ENCODE measurements at places on chromosomes 7 and 10. TPM values are rescaled to one million over a fixed set of nuclear protein-coding genes. Genes with fewer than 3 reads are reported as not detected.

GRCh38 chr10:80770239-80770638, 232.5 kb downstream of the SH2D4B start:
- no peaks in the 10 kb centered on the region for H3K4me1 ChIP-seq
- H3K27ac ChIP-seq = no peak overlapping the region
- H3K36me3 ChIP-seq = no peaks in the 10 kb centered on the region
- H3K4me3 ChIP-seq = no peak overlapping the region
- no peaks in the 10 kb centered on the region for H3K27me3 ChIP-seq
- no peak for DNase-seq

DNA sequence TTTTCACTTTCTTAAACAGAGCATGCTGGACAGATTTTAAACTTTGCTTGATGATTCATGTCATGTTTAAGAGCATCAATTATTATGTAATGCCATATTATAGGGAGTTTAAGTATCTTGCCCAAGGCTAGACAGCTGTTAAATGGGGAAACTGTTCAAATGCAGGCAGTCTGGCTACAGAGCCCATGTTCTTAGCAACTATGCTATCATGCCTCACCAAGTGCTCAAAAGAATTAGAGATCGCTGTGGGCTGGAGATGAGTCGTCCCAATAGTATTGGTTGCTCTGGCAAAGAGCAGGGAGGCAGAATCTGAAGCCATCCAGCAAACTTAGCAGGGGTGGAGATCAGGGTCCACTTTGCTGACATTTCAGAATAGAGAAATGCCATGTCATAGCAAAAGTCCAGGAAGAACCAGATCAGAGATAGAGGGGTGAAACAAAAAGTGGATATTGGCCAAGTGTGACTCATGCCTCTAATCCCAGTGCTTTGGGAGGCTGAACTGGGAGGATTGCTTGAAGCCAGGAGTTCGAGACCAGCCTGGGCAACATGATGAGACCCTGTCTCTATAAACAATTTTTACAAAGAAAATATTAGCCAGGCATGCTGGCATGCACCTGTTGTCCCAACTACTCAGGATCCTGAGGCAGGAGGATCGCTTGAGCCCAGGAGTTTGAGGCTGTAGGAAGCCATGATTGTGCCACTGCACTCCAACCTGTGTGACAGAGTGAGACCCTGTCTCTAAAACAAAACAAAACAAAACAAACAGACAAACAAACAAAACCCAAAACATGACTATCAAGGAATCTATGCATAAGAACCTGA, 57.8 kb downstream of the BAMBI start:
- no peaks in the 10 kb centered on the region for H3K36me3 ChIP-seq
- H3K4me1 ChIP-seq = no peaks in the 10 kb centered on the region
- H3K27ac ChIP-seq = no peak overlapping the region
- no peak for DNase-seq

- no peaks in the 10 kb centered on the region for H3K27me3 ChIP-seq
- H3K4me3 ChIP-seq = no peak overlapping the region
- H3K27ac ChIP-seq = no peak overlapping the region
- H3K36me3 ChIP-seq = no peaks in the 10 kb centered on the region
- no peaks in the 10 kb centered on the region for H3K4me1 ChIP-seq
- no peak for DNase-seq
Observed at GRCh38 chr7:44720301-44720700, 28.3 kb upstream of the ZMIZ2 start.

DNA sequence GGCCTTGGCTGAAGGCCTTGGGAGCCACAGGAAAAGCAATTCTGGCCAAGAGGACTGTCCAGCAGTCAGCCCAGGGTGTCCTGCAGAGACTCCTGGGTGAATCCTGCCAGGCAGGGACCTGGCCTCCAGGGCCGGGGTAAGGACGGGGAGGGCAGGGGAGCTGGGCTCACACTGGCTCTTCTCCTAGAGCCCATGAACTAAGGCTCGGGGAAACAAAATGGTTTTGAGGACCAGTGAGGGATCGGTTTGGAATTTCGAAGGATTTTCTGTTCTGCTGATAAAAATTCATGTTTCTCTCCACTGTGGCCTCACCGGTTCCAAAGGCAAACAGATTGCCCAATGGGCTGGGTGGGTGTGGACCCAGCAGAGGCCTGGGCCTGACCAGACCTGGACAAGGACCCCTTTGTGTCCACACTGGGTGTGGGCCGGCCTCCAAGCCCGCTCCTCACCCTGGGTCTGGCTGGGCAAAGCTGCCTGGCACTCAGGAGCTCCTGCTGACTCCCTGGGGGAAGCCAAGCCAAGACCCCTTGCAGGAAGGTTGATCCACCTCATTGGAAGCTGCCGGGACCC, 27.3 kb downstream of the FAM20C start:
- no peak overlapping the region for H3K4me3 ChIP-seq
- no peak for DNase-seq
- H3K4me1 ChIP-seq = peaks cover 3% of the 10 kb centered on the region
- H3K27ac ChIP-seq = no peak overlapping the region
- H3K27me3 ChIP-seq = no peaks in the 10 kb centered on the region

DNA sequence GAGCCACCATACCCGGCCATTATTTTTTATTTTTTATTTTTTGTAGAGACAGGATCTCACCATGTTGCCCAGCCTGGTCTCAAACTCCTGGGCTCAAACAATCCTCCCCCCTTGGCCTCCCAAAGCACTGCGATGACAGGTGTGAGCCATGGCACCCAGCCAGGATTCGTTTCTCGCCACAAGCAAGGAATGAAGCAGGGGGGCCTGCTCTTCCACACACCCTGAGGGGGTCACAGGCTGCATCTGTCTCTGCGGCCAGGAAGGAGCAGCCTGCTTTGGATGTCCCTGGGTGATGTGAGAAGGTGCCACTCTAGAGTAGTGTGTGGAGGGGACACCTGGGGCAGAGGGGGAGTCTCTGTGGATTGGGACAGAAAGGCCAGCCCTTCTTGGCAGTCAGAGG, 61.3 kb upstream of the TNRC18 start:
- peaks cover 11% of the 10 kb centered on the region for H3K4me1 ChIP-seq
- no peak for DNase-seq
- H3K27me3 ChIP-seq = no peaks in the 10 kb centered on the region
- H3K27ac ChIP-seq = no peak overlapping the region

GRCh38 chr7:158286210-158286609, 301.4 kb downstream of the PTPRN2 start:
- H3K4me1 ChIP-seq = no peaks in the 10 kb centered on the region
- H3K36me3 ChIP-seq = no peaks in the 10 kb centered on the region
- DNase-seq = no peak
- H3K27ac ChIP-seq = no peak overlapping the region
- H3K27me3 ChIP-seq = no peaks in the 10 kb centered on the region
- H3K4me3 ChIP-seq = no peak overlapping the region

CALCR gene
- total RNA-seq = 0.11 TPM

ENKUR gene
- total RNA-seq = 0.33 TPM
